Fibroblast of skin of scalp (primary cell): ENCODE measurements at places on chromosomes 7 and 10.

DNA sequence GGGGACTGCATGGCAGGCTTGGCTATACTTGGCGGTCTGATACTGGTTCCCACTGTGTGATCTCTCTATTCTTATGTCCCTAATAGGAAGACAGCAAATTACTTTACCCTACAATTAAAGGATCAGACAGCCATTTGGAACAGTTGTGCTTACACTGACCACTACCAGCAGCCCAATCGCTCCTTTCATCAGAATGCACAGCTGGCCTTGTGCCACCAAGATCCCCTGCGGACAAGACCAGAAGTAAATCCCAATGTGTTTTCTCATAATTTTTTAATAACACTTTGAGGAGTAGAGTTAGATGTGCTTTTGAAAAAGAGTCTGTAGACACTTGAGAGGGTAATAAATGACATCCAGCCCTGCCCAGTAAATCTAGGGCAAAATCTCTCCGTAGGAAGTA is 297.2 kb upstream of the ZNF32 start:
- no peak for DNase-seq

DNA sequence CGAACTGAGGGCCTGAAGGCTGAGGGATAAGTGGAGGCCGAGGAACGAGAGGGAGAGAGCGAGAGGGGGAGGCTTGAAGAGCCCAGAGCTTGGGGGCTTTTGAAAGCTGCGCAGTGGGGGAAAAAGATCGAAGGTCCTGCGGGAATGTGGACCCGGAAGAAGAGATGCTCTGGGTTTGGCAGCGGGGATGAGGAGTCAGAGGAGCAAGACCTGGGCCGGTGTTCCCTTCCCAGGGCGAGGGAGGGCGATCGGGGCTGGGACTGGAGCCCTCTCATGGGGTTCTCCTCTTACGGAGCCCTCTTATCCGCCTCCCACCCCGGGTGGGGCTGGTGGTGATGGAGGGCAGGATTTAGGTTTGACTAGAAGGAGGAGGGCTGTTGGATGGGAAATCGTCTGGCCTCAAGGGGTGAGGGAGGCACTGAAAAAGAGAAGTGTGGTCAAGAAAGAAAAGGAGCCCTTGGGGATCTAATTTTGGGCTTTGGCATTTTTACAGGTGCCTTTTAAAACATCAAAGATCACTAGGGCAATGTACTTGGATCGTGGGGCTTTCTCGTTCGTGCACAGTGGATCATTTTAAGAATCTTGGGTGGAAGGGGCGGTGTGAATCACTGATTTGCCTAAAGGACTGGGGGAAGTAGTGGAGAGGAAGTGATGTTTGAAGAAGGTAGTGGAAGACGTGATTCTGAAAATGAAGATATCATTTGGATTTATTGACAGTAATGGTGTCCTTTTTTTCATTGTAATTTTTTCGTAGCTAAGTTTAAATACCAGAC is 637 bp downstream of the SAMD8 start:
- peak; percentile 57 for DNase-seq

DNA sequence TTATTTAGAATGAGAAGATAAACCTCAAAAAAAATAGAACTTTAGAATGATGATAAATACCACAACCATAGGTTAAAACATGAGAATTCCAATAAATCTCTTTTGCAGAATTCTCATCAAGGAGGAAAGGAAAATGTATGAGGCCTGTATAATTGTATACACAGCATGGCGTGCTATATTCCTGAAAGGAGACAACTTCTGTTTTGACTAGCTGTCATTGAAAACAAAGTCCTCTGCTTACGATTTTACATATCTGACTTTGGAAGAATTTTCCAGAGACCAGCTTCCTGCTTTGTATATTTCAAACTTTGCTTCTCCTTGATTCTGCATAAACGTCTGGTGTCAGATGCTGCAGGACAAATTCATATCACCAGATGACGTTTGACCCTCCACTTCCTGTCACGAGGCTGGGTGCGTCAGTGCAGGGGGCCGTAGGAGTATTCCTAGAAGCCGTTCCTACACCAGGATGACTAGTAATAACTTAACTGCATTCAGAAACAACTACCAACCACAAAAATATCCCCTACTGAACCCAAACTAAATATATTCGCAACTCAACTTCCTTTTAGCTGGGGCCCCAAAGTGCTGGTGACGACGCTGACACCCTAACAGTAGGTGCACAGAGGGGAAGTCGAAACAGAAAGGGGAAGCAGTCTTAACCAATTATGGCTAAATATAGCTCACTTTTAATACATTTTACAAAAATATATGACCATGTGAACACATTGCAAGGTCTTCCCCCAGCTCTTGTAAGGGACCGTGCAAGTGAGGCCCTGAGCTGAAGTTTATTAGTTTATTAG is 178.6 kb upstream of the INHBA start:
- DNase-seq: no peak

DNA sequence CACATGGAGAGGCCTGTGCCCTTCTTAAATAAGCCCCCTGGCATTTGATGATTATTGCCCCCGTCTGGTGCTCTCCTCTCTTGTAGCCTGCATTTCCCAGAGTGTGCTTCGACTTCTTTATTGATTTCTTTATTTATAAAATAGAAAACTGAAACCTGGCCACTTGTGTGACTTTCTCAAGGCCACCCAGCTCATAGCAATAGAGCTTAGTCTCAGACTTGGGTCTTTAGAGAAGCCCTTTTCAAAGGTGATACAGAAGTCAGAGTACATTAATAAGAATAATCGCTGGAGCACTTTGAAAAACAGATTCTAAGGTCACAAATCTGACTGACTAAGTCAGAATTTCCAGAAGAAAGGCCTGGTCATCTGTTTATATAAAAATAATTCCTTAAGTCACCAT is 86.6 kb downstream of the NOC3L start:
- no peak for DNase-seq

DNA sequence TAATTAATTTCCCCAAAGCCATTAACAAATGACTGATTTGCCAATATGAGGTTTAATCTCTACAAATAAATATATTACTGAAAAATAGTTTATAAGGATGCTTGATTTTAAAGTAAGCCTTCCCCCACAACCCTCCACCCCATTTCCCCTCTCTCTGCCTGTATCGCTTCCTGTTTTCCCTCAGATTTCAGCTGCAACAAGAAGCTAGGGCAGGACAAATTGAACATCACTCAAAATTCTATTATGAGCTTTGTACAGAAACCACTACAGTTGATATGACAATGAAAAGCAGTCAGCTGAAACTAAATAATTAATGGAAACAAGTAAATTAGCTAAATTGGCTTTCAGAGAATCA is 109.0 kb upstream of the SP4 start:
- DNase-seq: no peak

- no peak for DNase-seq
Observed at GRCh38 chr7:123972045-123972444, 47.0 kb downstream of the SPAM1 start.

DNA sequence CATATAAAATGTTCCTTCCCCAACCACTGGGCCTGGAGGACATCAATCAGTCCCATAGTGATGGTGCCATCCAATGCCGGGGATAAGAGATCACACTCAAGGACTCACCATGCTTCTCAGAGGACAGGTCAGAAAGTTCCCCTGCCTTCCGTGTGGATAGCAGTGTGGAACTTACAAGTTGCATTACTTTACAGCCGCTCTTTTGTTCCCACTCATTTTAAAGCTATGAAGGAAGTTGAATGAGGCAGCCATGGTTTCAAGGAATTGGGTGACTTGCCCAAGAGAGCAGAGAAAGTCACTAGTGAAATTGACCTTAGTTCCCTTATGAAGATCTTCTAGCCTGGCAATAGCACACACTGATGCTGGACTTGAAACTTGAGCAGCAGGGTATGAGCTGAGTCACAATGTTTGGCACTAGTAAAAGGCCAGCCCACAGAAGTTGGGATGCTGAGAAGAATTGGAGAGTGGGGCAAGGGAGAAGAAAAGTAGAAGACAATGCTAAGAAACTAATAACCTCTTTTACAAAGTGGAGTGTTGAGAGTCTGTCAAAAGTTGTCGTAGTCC is 78.7 kb downstream of the CXCL12 start:
- peak; percentile 66 for DNase-seq

DNA sequence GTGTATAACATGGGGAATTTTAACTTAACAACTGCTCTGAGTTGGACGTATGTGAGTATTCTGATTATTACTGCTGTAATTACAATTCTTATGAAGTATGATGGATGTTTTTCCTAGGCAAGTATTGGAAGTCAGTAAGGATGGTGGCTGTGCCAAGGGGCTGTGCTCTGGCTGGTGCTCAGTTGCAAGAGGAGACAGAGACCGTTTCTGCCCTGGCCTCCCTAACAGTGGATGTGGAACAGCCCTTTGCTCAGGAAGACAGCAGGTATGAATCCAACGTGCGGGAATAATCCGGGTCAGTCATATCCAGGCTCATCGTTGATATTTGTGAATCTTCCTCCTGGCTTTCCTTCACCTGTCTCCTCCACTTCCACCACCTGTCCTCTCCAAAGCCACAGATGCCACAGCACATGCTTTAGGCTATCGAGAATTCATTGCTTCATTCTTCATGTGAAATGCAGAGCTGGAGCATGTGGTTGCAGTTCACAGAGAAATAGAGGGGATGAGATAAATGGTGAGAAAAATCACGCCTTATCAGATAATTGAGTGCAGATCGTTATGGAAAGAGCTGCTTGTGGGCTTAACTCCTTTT is 141.7 kb downstream of the TWIST1 start:
- DNase-seq: no peak

GRCh38 chr10:53111529-53111928 is 338.9 kb upstream of the MBL2 start:
- no peak for DNase-seq

DNA sequence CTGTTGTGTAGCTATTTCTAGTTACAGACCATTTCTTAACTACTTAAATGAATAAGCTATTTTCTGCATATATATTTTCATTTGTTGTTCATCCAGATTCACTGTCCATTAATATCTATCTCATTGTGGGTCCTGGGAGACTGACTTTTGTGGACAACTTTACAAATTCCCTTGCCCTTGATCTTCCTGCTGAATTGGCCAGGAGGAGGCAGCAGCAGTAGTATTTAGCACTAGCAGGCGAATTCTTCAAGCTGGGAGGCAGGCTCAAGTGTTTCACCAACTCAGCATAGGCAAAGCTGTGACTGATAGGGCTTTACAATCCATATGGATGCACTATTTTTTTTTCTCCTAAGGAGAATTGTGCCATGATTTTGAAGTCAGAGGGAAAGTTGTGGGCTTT is 461.0 kb upstream of the NRG3 start:
- peak; percentile 0 for DNase-seq

GRCh38 chr7:836429-836828 is 4.2 kb downstream of the SUN1 start:
- DNase-seq: peak; percentile 34

DNA sequence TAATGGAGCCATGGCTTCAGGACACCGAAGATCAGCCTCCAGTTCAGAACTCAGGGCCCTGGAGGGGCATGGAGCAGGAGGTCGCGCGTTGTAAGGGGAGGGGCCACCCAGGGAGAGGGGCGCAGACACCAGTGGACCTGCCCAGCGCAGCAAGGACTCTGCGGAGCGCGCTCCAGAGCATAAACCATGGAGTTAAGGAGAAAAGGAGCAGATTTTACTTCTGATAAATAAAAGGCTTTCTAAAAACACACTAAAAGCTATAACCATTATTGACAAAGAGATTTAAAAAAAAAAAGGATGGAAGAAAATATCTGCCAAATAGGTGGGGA is 10.5 kb downstream of the CALY start:
- DNase-seq: no peak

DNA sequence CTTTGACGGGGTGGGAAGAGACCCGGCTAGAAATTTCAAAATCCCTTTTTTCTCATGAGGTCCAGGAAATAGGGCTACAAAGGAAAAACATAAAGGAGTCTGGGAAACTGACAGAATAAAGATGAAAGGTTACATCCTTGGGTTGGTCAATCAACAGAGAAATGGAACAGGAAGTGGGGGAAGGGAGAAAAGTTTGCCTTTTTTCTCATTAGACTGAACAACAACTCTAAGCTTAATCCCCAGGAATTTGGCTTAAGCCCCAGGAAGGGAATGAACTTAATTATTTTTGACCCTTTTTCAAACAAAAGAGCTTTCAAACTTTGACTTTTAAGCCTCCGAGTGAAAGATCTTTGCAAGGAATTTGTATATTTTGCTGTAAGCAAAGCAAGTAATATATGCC is 32.7 kb downstream of the LGI1 start:
- no peak for DNase-seq

- no peak for DNase-seq
Observed at GRCh38 chr10:50281210-50281966, 30.1 kb upstream of the ASAH2 start.

- DNase-seq: no peak
Observed at GRCh38 chr7:94050046-94050445, 45.9 kb upstream of the BET1 start.

- no peak for DNase-seq
Observed at GRCh38 chr7:32470871-32471270, 19.3 kb downstream of the LSM5 start.

- DNase-seq: peak; percentile 12
Observed at GRCh38 chr10:119290301-119291048, 83.1 kb downstream of the GRK5 start.

GRCh38 chr7:158296798-158297104 is 290.9 kb downstream of the PTPRN2 start:
- DNase-seq: no peak

- no peak for DNase-seq
Observed at GRCh38 chr7:158723714-158724385, 19.2 kb upstream of the NCAPG2 start.

GRCh38 chr10:1074052-1074747 is 18.0 kb downstream of the WDR37 start:
- no peak for DNase-seq

GRCh38 chr7:39832519-39833085 is 117.5 kb upstream of the CDK13 start:
- DNase-seq: no peak

GRCh38 chr10:132562177-132562915 is 24.8 kb downstream of the INPP5A start:
- DNase-seq: no peak

DNA sequence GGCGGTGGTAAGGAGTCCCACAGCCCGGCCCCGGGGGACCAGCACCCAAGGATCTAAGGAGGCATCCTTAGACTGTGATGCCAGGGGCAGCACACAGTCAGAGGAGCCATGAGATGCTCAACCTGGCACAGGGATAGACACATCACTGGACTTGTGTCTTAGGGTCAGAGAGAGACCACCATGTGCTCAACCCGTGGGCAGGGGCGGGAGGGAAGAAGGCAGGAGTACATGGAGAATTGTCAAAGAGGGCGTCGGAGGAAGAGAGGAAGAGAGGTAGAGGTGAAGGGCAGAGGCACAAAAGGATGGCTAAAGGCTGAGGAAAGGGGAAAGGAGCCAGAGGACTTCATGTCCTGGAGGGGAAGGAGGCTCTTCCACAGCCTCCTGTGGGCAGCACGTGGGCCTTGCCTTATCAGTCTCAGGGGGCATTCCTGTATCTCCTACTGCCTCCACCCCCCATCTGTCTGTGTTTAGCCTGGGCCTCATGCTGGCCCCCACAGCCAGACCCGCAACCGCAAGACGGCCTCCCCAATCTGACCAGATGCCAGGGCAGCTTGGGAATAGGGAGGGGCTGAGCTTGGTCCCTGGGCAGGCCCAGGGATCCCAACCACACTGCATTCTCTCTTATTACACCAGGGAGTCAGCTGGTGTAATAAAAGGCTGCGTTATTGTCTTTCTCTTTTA is 2.2 kb downstream of the ADCY1 start:
- DNase-seq: peak; percentile 67
